ENCODE measurements at places on chromosomes 13 and 19.

GRCh38 chr13:49214917-49215376, 5.2 kb upstream of the MLNR start:
- DNase-seq: no peak

DNA sequence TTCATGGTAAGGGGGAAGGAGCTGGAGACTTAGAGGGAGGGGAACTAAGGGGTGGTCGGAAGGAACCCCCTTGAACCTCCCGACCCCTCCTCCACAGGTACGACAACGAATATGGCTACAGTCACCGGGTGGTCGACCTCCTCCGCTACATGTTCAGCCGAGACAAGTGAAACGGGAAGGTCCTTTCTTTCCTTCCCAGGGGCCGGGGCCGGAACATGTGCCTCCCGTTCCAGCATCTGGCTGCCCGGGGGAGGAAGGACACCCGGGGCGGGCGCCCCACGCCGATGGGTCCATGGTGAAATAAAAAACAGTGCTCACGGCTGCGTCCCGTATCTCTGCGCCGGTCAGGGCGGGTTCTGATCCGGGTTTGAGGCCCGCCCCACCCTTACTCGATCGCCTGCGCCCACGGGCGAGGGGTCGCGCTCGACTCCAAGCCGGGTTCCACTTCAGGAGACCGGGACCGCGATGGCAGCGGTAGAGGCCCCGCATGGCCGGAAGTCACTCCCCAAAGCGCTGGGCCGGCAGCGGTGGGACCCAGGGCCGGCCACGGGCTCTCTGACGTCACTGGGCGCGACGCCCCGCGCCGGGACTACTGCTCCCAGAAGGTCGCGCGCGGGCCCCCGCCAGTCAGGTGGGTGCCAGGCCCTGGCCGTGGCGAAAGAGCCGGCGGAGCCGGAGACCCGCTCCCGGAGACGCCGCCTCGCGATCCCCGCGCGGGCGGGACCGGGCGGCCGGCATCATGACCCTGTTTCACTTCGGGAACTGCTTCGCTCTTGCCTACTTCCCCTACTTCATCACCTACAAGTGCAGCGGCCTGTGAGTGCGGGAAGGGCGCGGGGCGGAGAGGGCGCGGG, at the start of gene TMEM147:
TSS of gene TMEM147 (plus strand) at position 626 of the 854 bp plus-strand sequence. CDS start at position 740, 114 bp downstream.
- peak; percentile 34 for DNase-seq

DNA sequence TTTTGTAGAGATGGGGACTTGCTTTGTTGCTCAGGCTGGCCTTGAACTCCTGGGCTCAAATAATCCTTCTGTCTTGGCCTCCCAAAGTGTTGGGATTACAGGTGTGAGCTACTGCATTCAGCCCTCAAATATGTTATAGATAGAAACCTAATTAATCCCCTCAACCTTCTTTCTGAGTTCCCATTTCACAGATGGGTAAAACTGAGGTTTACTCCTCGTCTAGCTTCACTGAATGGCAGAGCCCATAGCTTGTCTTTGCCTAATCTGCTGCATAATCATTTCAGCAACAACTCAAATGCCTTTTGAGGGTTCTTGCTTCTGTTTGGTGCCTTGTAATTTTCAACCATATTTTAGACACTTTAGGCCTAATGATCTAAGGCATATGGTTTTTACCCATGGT, 36.0 kb upstream of the ADGRE1 start:
- no peak for DNase-seq

- no peak for DNase-seq
These were observed 114.2 kb upstream of the RXFP2 start for GRCh38 chr13:31625115-31625514.

- DNase-seq: no peak
These were observed 1.3 kb upstream of the A1BG start for GRCh38 chr19:58354478-58355030.

DNA sequence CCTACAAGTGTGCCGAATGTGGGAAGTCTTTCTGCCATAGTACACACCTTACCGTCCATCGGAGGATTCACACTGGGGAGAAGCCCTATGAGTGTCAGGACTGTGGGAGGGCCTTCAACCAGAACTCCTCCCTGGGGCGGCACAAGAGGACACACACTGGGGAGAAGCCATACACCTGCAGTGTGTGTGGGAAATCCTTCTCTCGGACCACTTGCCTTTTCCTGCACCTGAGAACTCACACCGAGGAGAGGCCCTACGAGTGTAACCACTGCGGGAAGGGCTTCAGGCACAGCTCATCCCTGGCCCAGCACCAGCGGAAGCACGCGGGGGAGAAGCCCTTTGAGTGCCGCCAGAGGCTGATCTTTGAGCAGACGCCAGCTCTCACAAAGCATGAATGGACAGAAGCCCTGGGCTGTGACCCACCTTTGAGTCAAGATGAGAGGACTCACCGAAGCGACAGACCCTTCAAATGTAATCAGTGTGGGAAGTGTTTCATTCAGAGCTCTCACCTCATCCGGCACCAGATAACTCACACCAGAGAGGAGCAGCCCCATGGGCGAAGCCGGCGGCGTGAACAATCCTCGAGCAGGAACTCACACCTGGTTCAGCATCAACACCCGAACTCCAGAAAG, 10.3 kb upstream of the ERVK3-1 start:
- no peak for DNase-seq

DNA sequence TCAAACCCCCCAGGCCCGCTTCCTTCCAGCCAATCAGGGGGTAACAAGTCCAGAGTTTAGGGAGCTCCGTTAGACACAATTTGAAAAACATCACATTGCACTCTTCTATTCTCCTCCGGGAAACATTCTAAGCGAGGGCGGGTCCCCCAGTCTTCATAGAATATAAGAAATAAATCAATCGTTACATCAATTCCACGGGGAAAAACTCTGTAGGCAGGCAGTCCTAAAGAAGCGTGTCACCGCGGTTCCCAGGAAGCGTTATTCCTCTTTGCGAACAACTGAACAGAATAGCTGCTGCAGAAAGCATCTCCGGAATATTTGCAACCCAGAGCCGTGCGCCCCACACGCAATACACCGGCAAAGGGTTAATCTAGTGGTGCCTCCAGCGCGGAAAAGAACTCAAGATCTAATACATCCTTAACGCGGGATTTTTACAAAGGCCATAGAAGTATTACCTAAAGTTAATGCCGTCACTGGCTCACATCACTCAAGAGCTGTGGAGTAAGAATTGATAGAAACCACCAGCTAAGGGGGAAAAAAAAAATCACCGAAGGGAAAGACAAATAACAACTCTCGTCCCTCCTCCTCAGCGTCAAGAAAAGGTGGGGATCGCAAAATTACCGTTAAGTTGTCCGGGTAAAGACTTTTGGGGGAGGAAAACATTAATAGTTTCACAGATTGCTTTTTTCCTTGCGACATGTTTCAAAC, 65.1 kb downstream of the KCNRG start:
- DNase-seq: no peak

DNA sequence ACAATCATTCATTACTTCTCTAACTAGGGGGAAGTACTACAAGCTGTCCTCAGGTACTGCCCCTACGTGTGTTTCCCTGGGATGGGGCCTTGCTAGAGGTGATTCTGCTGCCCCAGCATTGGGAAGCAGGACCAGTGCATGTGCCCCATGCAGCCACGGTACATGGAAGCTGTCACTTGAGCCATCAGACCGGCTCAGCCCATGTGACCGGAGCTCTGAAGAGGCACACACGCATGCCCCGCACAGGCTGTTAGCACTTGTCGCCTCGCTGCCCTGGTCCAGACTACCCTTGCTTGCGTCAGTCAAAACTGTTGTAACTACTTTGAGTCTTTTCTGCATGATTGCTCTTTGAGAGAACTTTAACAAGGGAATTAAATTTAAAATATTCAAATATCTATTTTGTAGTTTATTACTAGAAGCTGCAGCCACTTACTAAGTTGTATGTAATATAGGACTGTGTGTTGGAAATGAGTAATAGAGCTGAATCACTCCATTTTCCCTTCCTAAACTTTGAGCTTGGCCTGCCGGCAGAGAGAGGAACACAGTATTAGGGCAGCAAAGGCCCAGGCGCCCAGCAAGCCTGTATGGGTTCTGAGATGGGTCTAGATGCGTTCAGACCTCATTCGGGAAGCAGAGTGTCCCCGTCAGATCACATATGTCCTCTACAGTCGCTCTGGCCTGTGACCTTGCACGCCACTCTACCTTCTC, 42.2 kb downstream of the DHRS12 start:
- DNase-seq: no peak

GRCh38 chr13:114130131-114130836, 2.1 kb downstream of the RASA3 start:
- DNase-seq: no peak

- DNase-seq: no peak
These were observed 630.2 kb upstream of the PCDH9 start for GRCh38 chr13:67860315-67860714.

GRCh38 chr13:101773062-101773461, 320.6 kb downstream of the ITGBL1 start:
- no peak for DNase-seq

- no peak for DNase-seq
These were observed 371.3 kb downstream of the SLITRK5 start for GRCh38 chr13:88042489-88042888.

DNA sequence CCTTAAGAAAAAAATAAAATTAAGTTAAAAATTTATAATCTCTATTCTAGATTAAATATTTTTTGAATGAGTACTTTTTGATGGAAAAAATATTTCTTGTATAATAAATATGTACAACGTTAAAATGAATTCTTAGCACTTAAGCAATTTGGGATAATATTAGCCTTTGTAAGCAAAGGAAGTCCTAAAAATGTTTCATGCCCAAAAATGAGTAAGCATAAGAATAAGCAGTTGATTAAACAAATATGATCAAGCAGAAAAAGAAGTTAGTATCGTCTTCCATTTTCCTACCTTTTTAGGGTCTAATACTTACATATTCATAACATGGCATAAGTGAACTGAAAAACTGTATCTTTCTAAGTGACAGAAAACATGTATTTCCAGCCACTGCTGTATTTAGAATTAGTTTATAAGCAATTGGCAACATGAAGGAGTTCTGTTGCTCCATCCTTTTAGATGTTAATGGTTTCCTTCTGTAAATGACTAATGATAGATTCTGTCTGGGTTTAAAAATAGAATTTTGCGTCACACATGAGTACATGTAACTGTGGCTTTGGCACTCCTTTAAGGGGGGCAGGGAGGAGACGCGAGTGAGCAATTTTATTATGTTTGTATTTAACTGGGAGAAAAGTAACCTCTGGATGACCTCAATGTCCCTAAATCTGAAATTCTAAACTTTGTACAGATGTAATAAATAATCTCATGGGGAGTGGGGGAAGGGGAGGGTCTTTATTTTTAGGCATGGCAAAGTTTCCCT, 237.4 kb downstream of the RGCC start:
- DNase-seq: no peak

DNA sequence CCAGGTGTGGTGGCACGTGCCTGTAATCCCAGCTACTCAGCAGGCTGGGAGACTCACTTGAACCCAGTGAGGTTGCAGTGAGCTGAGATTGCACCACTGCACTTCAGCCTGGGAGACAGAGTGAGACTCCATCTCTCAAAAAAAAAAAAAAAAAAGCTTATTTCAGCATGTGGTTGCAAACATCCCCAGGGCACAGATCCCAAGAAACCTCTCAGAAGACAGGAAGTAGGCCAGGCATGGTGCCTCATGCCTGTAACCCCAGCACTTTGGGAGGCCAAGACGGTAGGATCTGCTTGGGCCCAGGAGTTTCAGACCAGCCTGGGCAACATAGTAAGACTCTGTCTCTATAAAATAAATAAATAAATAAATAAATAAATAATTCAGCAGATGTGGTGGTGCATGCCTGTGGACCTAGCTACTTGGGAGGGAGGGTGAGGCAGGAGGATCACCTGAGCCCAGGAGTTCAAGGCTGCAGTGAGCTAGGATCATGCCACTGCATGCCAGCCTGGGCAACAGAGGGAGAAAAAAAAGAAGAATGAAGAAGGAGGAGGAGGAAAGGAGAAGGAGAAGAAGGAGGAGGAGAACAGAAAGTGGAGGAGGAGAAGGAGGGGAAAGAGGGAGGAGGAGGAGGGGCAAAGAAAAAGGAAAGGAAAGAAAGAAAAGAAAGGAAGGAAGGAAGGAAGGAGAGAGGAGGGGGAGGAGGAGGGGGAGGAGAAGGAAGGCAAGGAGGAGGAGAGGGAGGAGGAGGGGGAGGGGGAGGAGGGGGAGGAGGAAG, 4.3 kb upstream of the LRRC8E start:
- no peak for DNase-seq

DNA sequence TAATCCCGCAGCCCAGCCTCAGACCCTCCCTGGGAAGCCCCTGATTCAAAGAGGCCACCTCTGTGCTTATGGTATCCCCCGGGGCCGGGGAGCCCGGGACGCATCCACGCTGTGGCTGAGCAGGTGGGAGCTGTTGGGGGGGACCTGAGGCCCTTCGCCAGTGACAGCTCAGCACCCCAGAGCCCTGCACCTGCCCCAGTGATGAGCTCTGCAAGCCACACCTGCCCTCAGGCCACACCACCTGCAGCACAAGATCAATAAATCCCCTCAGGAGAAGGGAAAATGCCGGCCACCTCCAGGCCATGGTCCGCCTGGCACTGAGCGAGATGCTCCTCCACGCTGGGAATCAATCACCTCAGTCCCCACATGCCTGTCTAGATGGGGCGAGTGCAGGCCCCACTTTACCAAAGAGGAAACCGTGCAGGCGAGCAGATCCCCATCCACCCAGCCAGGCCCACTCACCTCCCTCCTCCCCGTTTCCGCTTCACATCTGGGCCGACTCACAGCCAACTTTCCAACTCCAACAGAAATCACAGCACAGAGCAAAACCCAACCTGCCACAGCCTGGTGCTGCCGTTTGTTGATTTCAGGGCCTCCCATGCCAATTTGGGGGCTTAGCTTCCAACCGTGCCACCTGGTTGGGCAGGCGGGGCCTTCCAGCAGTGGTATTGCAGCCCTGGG, 12.8 kb downstream of the MOB3A start:
- DNase-seq: no peak

- DNase-seq: no peak
These were observed 1.9 kb downstream of the CDC42EP5 start for GRCh38 chr19:54470991-54471782.

DNA sequence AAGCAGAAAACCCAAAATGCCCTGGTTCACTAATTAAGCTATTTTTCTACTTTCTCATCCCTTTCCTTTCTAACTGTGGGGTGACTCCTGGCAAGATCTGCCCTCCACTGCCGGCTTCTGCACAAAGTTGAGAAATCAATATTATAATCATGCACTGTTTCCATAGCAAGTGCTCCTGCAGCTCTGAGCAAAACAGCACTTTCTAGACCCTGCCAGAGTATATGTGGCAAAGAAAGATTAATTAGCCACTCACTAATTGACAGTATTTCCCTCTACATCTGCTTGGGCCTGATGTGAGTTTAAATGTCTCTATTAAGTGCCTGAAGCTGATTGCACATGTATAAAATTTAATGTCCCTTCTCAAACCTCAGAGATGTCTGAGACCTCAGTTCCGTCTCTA, 39.5 kb upstream of the FAM216B start:
- DNase-seq: no peak

GRCh38 chr19:29171525-29171924, 41.4 kb downstream of the UQCRFS1 start:
- DNase-seq: no peak

GRCh38 chr19:45587873-45588272, 3.3 kb upstream of the OPA3 start:
- no peak for DNase-seq

GRCh38 chr19:35352448-35353304, 5.0 kb downstream of the FFAR1 start:
- no peak for DNase-seq

GRCh38 chr13:20360041-20360491, 127.9 kb upstream of the GJB6 start:
- DNase-seq: no peak

All from activated naive CD4-positive, alpha-beta T cell (primary cell).